Osteoblast (primary cell): ENCODE measurements at places on chromosomes 12 and 14. TPM values are rescaled to one million over a fixed set of nuclear protein-coding genes. Genes with fewer than 3 reads are reported as not detected.

PRR4 gene
- 2.7 and 2.9 TPM in 2 replicates for total RNA-seq

CKAP4 gene
- 184 TPM in 2 replicates for total RNA-seq

TAS2R30 gene
- 8.3 and 9.7 TPM in 2 replicates for total RNA-seq

TPI1 gene
- 385 and 553 TPM in 2 replicates for total RNA-seq

P2RX2 gene
- total RNA-seq = not detected in 2 replicates

VRTN gene
- total RNA-seq = not detected in 2 replicates

SIX1 gene
- total RNA-seq = 18.1 and 21.5 TPM in 2 replicates

ALDH1L2 gene
- total RNA-seq = 55.4 and 63.9 TPM in 2 replicates
